ENCODE measurements at places on chromosomes 5 and 9.

GRCh38 chr5:74575741-74576538 is 64.6 kb downstream of the ENC1 start:
- DNase-seq, result no peak

- DNase-seq, result no peak
Measured at GRCh38 chr5:88955403-88955802, 72.4 kb upstream of the MEF2C start.

DNA sequence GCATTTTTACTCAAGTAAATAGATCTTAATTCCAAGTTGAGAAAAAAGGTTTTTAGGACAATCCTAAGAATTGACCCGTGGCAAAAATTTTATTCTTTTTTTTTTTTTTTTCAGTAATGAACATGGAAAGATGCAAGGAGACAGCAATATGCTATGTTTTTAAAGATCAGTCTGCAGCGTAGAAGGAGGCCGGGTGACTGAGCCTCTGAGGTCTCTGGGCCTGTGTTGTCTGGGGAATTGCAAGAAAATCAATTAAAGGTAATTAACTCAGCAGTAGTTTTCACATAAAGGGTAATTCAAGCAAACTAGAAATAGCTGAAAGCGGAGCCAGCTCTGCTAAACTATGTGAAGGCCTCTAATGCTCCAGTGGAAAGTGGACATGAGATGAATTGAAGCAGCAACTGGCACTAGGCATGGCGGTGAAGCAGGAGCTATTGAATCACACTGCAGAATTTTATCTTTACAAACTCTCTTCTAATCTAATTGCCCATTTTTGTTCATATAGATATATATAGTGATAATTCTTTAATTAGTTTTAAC is 285.2 kb upstream of the ITGA1 start:
- DNase-seq, result no peak

GRCh38 chr9:37574241-37574721 is 1.9 kb downstream of the FBXO10 start:
- no peak for DNase-seq
